ENCODE measurements at places on chromosomes 6 and 20. TPM values are rescaled to one million over a fixed set of nuclear protein-coding genes. Genes with fewer than 3 reads are reported as not detected.

NNAT gene
- total RNA-seq = not detected

GRCh38 chr20:54133434-54134427 lies 40.1 kb downstream of the CYP24A1 start:
- H3K4me3 ChIP-seq = no peak overlapping the region
- H3K27me3 ChIP-seq = no peaks in the 10 kb centered on the region
- no peaks in the 10 kb centered on the region for H3K36me3 ChIP-seq
- no peaks in the 10 kb centered on the region for H3K4me1 ChIP-seq
- H3K27ac ChIP-seq = no peak overlapping the region
- no peak for DNase-seq

- H3K27ac ChIP-seq = no peak overlapping the region
- no peak overlapping the region for H3K4me3 ChIP-seq
- DNase-seq = no peak
- no peaks in the 10 kb centered on the region for H3K36me3 ChIP-seq
- no peaks in the 10 kb centered on the region for H3K27me3 ChIP-seq
Measured at GRCh38 chr6:12977806-12978205, 261.2 kb downstream of the PHACTR1 start.

DNA sequence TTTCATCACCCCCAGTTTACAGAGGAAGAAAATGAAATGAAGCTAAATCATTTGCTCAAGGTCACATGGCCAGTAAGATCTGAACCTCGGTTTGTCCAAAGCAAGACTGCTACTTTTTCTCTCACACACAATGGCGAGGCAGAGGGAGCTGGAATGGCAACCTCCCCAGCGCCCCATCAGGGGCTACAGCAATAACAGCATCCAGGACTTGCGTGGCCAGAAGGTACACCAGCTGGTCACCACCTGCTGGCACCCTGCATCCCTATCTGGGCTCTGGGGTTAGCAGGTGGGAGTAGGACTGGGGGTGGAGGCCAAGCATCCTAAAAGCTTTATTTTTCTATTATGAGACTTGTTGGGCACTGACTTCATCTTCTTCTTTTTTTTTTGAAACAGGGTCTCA lies 41.3 kb downstream of the TTI1 start:
- peaks cover 82% of the 10 kb centered on the region for H3K4me1 ChIP-seq
- H3K4me3 ChIP-seq = no peak overlapping the region
- no peaks in the 10 kb centered on the region for H3K27me3 ChIP-seq
- no peak for DNase-seq
